ENCODE measurements at places on chromosomes 16 and 17.

DNA sequence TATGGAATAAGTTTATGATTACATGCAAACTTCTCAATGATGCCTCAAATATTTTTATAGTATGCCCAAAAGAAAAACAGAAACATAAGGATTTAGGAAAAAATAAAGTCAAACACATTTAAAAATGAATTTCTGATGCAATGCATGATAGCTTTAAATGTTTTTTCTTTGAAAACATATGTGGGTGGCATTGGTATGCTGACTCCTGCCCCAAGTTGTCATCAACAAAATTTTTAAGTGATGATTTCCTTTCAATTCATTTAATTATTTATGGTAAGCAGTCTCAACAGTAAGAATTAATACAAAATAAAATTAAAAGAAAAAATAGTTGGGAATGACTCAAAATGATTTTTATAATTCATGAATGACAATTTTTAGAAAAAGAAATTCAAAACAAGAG lies 104.9 kb downstream of the CEP112 start:
- no peak for DNase-seq

GRCh38 chr17:14004927-14005620 lies 64.2 kb upstream of the COX10 start:
- DNase-seq = no peak

GRCh38 chr16:9868606-9869149 lies 313.6 kb downstream of the GRIN2A start:
- no peak for DNase-seq

DNA sequence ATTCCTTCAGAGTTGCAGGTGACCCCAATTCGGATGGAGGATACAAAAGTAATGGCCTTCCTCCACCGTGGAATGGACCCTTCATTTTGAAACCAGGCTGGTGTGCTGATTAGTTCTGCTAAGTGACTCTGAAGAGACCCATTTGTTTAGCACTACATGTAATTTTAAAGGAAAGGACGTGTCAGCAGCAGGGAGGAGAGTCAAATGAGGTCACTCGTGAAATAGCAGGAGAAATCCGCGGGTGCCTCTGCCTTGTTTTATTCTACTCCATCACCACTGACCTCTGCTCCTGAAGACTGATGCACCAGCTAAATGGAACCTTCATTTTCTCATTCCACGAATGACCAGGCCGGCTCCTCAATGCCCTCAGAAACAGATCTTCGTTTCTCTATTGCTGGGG lies 589.2 kb downstream of the CDH11 start:
- no peak for DNase-seq

DNA sequence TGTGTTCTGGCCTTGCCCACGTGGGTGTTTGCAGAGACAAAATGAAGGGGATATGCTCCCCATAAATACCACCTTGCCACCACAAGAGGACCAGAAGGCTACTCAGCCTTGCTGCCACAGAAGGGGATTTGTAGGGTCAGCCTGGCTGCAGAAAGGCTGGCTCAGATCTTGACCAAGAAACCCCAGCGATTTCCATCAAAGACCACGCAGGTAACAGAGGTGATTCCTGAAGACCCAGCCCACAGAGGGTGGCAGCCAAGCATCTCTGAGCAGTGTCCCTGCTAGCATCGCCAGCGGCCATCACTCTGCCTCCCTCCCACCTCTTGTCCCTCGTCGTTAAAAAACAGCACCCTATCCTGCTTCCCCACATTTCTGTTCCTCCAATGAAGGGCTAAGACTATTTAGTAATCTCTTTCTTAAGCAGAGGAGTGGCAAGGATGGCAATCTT lies 54.9 kb downstream of the BEAN1 start:
- peak; percentile 6 for DNase-seq

Data from activated CD4-positive, alpha-beta memory T cell treated with anti-CD3 and anti-CD28 coated beads for 36 hours (primary cell).